Omental fat pad (tissue), 4 donors: ENCODE measurements at places on chromosomes 1 and 21. TPM values are rescaled to one million over a fixed set of nuclear protein-coding genes. Genes with fewer than 3 reads are reported as not detected.
A peak's percentile ranks its signal among the peaks of the same experiment; 100 is the strongest.

- peak; percentile 90 for DNase-seq
Measured at GRCh38 chr21:32520875-32521735, 64.2 kb downstream of the TCP10L start.

DNA sequence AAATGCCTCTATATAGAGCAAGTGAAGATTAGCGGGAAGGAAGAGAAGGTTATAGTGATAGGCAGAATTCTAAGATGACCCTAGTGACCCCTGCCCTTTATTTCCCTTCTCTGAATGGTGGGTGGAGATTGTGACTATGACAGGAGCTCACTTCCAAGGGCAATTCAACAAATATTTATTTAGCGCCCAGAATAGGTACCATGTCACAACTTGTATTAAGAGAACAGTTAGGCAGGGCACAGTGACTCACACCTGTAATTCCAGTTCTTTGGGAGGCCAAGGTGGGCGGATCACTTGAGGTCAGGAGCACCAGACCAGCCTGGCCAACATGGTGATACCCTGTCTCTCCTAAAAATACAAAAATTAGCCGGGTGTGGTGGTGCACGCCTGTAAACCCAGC is 236.0 kb upstream of the POGK start:
- no peak for DNase-seq

PIK3R3 gene
- 21.9 TPM for total RNA-seq

GRCh38 chr21:45922648-45923047 is 58.9 kb upstream of the COL6A1 start:
- no peak for DNase-seq

GRCh38 chr1:226788965-226789364 is 49.9 kb upstream of the ITPKB start:
- DNase-seq, result no peak

- DNase-seq, result no peak
Measured at GRCh38 chr1:67264899-67265298, 42.8 kb upstream of the IL12RB2 start.

TNFRSF8 gene
- 2.9 TPM for total RNA-seq

GRCh38 chr1:77430966-77431690 is 149.3 kb downstream of the AK5 start:
- no peak for DNase-seq

GRCh38 chr21:36431252-36431651 is 46.1 kb downstream of the CHAF1B start:
- DNase-seq, result no peak

DNA sequence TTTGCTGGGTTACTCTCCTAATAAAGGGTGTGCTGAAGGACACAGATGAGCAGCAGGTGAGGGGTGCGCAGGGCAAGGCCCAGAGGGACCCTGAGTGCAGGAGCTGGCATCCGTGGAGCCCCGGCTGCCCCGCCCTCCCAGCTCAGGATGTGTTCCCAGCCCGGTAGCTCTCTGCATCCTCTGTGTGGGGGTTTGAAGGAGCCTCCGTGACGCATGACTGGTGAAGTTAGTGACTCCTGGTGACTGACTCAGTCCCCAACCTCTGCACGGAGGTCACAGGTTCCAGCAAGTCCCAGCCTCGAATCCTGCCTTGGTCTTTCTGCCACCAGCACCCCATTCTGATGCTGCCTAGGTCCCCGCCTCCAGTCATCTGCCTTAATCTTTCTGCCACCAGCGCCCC is 21.6 kb upstream of the TSPEAR start:
- DNase-seq, result no peak

DNA sequence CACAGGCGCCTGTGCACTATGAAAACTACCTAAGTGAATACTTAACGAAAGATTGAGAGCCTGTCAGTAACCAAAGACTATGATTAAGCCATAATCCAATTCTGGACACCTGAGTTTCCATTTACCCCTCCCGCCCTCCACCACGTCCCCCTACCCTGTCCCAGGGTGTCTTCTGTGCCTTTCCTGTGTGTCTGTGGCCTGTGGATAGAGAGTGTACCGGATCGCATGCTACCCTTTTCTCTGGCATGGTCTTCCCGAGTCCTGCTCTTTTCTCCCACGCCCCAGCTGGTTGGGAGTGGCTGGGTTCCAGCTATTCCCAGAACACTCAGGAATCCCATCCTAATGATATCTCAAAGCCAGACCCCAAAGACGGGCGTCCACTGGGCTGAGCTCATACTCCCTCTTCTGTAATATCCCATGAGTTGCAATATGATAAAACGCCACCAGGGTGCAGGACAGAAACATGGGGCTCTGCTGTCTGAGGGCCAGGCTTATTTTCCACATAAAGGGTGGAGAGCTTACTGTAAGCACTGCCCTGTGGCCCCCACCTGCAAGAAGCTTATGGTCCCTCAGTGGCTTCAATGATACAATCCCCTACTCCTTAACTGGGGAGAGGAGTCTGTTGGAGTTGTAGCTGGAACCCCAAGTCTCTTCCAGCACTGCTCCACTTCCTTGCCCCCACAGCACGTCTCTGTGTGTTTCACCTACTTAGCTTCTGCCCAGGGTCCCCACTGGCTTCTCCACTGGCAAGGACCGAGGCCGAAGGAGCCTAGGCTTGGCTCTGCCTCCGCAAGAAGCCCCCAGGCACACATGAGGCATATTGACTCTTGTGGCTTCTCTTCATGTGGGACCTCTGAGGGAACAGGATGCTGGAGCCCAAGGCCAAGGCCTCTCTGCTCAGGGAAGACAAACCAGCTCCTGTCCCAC is 17.6 kb upstream of the ALX3 start:
- DNase-seq, result peak; percentile 37

DNA sequence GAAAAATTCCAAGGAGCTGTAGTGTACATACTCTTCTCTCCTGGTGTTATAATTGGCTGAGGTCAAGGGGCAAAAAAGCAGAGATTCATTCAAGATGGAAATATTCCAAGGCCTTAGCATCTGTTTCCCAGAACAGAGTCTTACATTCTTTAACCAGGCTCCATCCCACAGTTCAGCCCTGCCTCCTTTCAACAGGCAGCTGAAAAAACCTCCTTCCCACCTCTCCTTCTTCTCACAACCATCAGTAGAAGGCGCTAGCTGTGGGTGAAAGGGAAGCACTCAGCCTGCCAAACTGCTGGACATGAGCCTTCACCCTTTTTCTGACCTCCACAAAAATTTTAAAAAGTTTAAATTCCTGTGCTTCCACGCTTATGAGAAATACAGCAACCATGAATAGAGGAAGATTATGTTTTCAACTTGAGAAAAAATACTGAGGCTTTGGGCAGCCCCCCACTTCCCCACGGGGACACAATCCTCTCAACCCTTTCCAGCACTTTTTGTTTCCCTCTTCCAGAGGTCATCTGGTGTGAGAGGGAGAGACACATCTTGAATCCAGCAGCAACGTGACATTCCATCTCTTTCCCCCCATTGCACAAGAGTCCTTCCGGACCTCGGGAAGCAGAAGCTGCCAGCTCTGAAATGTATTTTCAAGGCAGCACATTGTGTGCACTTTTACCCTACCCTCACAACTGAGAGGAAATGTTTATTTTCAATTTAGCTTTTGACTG is 43.2 kb upstream of the FMO2 start:
- DNase-seq, result no peak

NDUFS2 gene
- 123 TPM for total RNA-seq

DNA sequence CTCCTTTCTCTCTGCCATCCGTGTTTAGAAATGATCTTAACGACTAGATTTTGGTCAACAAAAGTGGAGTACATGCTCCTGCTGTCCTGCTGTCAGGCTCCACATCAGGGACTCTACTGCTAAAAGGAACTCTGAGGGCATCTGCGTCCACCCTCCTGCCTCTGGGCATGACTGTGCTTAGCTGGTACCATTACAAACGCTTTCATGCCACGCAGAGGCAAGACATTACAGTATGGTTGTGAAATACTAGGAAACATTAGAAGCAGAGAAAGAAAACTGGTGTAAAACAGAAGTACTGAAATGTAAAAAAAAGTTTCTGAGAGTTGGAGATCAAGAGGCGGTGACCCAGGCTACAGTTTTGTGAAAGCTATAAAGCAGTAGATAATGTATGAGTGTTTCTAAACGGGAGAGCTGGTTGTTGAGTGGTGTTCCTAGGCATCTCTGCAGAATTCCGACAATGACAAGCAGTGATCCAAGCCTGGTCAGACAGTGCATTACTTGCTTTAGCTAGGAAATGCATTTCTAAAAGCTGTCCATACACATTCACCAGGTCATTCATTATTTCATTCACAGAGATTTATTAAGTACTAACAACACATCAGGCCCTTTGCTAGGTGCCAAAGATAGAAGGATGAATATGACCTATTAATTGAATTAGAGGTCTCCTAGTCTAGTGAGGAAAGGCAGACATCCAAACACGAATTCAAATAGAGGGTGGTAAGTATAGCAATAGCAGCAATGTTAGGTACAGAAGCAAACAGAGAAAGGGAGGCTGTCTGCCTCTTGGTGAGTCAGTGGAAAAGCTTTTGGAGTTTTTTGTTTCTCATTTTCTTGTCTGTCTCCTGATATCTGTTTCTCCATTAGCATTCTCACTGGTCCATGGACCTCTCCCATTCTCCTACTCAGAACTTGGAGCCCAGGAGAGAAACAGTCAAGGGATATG is 401.9 kb downstream of the LMO4 start:
- DNase-seq, result no peak

DNA sequence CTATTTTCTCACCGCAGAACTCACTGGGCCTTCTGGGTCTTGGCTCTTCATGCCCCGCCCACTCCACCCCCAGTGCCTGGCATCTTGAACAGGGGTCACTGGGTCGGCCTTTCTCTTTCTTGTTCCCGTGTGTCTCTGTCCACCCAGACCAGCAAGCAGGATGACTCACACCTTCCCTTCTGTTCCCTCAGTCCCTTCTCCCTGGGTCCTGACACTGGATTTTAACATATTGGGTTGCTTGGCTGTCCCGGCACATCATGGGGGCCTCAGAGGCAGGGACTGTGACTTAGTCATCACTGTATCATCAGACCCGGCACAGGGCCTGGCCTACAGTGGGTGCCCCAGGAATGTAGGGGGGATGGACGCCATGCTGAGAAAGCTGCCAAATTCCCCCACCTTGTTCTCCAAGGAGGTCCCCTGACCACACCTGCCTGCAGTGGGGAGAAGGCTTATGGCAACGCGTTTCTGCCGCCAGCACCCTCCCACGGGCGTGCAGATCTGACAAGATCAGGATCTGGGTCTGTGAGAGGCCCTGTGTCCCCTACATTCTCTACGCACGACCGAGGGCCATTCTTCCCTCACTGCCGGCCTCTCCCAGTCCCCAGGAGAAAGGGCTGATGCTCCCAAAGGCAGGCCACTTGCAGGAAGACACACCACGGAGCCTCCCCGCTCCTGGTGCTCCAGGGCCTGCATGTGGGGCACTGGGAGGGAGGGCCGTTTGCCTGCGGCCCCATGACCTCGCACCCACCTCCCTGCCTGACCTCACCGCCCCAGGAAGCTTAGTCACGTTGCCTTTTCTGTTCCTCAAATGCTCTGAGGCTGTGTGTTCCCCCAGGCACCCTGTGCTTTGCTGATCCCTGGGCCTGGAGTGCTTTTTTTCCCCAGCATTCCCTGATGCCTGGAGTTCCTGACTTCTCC is 157.2 kb upstream of the TMEM51 start:
- peak; percentile 28 for DNase-seq

KIFAP3 gene
- 20.5 TPM for total RNA-seq

DNA sequence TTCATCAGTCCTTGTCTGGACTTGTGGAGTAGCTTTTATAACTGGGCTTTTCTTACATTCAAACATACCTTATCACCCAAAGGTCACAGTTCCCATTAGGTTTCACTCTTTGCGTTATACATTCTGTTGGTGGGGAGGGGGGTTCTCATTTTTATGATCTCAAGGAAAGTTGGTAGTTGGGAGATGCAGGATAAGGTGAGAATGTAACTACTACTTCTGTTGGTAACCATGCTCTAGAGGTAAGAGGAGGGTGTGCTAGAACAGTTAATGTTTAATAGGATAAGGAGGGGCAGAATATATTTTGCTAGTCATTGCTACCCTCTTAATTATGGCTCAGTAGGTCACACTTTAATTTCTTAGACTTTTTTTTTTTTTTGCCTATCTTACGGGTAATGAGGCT is 10.7 kb downstream of the YBX1 start:
- no peak for DNase-seq

DEPDC1 gene
- not detected for total RNA-seq

GRCh38 chr1:242524571-242525359 is at the start of gene PLD5:
Gene PLD5, minus strand, starts transcription at chr1:242524697.
- DNase-seq, result no peak

DNA sequence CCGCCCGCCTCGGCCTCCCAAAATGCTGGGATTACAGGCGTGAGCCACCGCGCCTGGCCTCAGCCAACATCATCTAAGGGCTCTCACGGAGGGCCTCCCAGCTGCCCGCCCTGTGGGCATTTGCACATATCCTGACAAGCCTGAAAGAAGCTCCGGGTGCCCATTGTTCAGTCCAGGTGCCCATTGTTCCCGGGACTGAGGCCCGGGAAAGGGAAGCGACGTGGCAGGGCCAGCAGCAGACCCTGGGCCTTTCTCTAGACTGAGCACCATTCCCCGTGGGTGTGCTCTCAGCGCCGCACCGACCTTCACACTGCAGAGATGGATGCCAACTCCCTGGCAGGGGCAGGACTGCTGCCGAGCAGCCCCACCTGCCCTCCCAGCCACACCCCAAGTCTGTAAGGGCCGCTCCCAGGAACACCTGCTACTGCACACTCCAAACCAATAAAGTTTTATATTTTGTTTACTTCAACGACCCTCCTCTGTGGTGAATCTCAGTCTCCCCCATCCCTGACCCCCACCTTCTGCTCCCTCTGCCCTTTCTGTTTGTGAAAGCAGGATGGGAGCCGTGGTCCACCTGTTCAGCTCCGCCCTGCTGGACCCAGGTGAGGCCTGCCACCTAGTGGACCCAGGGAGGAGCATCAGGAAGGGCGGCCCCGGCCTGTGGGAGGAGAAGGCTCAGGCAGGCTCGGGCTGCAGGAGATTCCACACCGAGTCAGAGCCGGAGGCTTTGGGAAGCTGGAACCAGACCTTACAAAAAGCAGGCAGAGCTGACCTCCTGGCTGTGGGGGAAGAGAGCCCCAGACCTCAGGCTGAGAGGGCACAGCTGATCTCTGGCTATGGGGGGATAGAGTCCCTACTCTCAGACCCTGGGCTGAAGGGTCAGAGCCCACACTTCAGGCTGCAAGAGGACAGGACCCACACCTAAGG is 1.1 kb upstream of the TMEM82 start:
- DNase-seq, result peak; percentile 29

DNA sequence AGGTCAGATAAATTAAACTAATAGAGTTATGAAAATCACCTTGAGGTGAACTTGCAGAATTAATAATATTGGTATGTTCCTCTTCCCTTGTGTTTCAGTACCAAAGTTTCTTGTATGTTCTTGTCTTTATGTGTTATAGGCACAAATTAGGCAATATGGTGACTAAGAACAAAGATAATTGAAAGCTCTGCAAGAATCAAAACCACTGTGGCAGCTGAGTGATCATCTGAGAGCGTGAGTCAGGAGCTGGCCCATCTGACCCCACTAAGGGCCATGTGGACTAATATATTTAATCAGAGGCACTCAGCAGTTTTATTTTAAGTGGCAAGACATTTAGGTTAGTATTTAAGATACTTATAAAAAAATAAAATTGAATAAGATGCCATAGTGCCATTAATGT is 12.8 kb upstream of the CASQ2 start:
- DNase-seq, result no peak

GRCh38 chr21:38282921-38283320 is 26.1 kb downstream of the KCNJ15 start:
- DNase-seq, result no peak
